Activated CD8-positive, alpha-beta T cell treated with anti-CD3 and anti-CD28 coated beads for 36 hours (primary cell): ENCODE measurements at places on chromosomes 1 and 21. TPM values are rescaled to one million over a fixed set of nuclear protein-coding genes. Genes with fewer than 3 reads are reported as not detected.
A peak's percentile ranks its signal among the peaks of the same experiment; 100 is the strongest.

DNA sequence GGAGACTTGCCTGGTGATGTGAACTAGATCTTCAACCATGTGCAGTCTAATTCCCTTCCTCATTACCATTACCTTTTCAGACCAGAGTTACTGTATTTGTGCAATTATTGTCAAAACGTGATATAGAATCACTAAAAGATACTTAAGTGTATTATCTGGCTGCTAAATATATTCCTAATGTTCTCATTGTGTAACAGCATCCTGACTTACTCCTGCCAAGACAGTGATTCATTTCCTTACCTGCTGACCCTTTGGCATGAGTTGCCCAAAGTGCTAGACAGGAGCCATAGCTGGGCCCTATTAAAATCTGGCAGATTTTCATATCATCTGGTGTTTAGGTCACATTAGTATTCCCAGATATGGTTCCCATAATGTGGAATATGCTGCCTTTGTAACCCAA is 598.3 kb upstream of the CAMK1G start:
- H3K27ac ChIP-seq: no peak overlapping the region
- DNase-seq: no peak
- H3K36me3 ChIP-seq: peaks cover 1% of the 10 kb centered on the region
- H3K27me3 ChIP-seq: peaks cover 1% of the 10 kb centered on the region
- H3K4me1 ChIP-seq: peaks cover 13% of the 10 kb centered on the region
- H3K4me3 ChIP-seq: no peak overlapping the region

GRCh38 chr1:62836856-62837540 is 53.1 kb downstream of the ATG4C start:
- DNase-seq: no peak
- H3K4me3 ChIP-seq: no peak overlapping the region
- no peak overlapping the region for H3K27ac ChIP-seq
- H3K4me1 ChIP-seq: no peaks in the 10 kb centered on the region

- H3K27ac ChIP-seq: no peak overlapping the region
- H3K4me1 ChIP-seq: peaks cover 24% of the 10 kb centered on the region
- DNase-seq: no peak
- H3K27me3 ChIP-seq: no peaks in the 10 kb centered on the region
- no peak overlapping the region for H3K4me3 ChIP-seq
- H3K36me3 ChIP-seq: peaks cover 8% of the 10 kb centered on the region
Measured at GRCh38 chr1:33337441-33337840, 16.5 kb upstream of the A3GALT2 start.

Gene KPRP
- total RNA-seq: not detected

DNA sequence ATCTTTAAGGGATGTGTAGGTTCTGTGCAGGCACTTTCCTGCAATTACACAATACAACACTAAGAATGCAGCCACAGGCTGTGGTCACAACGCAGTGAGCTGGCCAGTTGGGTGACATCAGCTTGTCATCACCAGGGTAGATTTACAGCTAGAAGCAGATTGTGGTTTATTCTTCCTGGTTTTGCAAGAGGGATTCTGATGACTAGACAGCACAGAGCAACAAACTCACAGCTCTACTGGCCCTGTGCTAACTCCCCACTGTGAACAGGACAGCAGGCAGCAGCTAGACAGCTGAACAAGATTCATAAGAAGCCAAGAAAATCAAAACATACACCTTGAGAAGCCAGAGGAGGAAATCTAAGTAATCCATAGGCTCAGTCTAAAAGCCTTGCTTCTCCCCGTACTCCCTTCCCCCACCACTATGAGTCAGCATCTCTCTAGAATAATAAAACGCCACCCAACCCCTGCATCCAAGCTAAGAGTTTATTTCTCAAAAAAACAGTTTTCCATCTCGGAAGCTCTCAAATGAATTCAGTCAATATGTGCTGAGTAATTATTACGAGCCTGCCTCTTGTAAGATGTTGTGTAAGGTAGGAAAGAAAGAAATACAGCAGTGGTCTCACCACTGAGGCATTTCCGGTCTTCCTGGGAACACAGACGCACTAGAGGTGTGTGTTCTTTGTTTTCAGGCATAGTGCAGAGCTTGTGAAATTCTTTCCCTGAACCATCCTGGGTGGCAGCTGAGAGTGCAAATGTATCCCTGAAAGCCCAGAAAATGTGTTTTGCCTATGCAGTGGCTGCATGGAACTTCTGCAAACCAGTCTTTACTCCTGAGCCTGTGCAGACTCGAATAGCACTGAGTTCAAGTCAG is 162.8 kb downstream of the NTPCR start:
- H3K27ac ChIP-seq: peak overlapping the region; percentile 67
- DNase-seq: peak; percentile 69
- H3K27me3 ChIP-seq: no peaks in the 10 kb centered on the region
- peaks cover 24% of the 10 kb centered on the region for H3K36me3 ChIP-seq
- peaks cover 12% of the 10 kb centered on the region for H3K4me1 ChIP-seq

Gene LCE2A
- not detected for total RNA-seq

- no peaks in the 10 kb centered on the region for H3K36me3 ChIP-seq
- no peak overlapping the region for H3K27ac ChIP-seq
- no peaks in the 10 kb centered on the region for H3K27me3 ChIP-seq
- no peak for DNase-seq
- H3K4me3 ChIP-seq: no peak overlapping the region
- H3K4me1 ChIP-seq: no peaks in the 10 kb centered on the region
Measured at GRCh38 chr1:80170811-80171485, 1164.4 kb upstream of the ADGRL4 start.

DNA sequence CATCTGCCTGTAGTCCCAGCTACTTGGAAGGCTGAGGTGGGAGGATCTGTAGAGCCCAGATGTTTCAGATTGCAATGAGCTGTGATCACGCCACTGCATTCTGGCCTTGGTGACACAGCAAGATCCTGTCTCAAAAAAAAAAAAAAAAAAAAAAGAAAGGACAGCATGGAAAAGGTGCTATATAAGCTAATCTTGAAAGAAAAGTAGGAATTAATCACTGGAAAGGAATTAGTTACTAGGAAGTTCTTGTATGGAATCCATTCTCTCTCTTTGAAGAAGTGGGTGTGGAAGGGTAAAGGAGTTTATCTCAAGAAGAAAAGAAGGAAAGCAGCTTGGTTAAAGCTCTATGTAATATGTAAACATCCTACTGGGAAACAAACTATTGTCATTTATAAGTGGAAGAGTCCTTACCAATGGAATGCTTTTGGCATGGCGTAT is 339.2 kb downstream of the DPYD start:
- H3K4me3 ChIP-seq: no peak overlapping the region
- peaks cover 7% of the 10 kb centered on the region for H3K36me3 ChIP-seq
- H3K4me1 ChIP-seq: no peaks in the 10 kb centered on the region
- DNase-seq: no peak
- no peaks in the 10 kb centered on the region for H3K27me3 ChIP-seq

Gene CCDC181
- total RNA-seq: not detected

Gene CYP4A11
- not detected for total RNA-seq

- H3K27ac ChIP-seq: no peak overlapping the region
- DNase-seq: no peak
- no peaks in the 10 kb centered on the region for H3K36me3 ChIP-seq
- peaks cover 4% of the 10 kb centered on the region for H3K27me3 ChIP-seq
- H3K4me1 ChIP-seq: no peaks in the 10 kb centered on the region
Measured at GRCh38 chr1:49052102-49052501, 275.4 kb upstream of the BEND5 start.

Gene MX1
- 40.0 TPM for total RNA-seq

DNA sequence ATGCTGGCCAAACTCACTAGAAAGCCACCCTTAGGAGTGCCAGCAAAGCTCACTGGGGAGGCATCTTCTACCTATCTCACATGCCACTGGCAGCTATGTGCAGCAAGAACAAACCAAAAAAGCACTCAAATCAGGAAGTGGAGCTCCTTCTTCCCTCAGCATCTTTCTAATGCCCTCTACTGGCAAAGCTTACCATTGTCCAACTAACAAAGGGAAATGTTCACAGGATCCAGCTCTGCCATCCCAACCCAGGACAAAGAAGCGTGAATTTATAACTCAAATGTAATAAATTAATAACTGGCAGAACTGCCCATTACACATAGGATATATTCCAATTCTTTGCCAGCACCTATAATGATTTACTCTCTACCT is 38.9 kb downstream of the LEPR start:
- peaks cover 23% of the 10 kb centered on the region for H3K4me1 ChIP-seq
- H3K27ac ChIP-seq: no peak overlapping the region
- no peaks in the 10 kb centered on the region for H3K27me3 ChIP-seq
- H3K4me3 ChIP-seq: no peak overlapping the region
- no peak for DNase-seq

Gene VHLL
- total RNA-seq: not detected

Gene FOXO6
- total RNA-seq: 0.68 TPM

- no peak overlapping the region for H3K27ac ChIP-seq
- H3K4me1 ChIP-seq: peaks cover 4% of the 10 kb centered on the region
- peaks cover 12% of the 10 kb centered on the region for H3K36me3 ChIP-seq
- no peak for DNase-seq
Measured at GRCh38 chr1:212125654-212126053, 90.1 kb downstream of the DTL start.

Gene OR14K1
- not detected for total RNA-seq

DNA sequence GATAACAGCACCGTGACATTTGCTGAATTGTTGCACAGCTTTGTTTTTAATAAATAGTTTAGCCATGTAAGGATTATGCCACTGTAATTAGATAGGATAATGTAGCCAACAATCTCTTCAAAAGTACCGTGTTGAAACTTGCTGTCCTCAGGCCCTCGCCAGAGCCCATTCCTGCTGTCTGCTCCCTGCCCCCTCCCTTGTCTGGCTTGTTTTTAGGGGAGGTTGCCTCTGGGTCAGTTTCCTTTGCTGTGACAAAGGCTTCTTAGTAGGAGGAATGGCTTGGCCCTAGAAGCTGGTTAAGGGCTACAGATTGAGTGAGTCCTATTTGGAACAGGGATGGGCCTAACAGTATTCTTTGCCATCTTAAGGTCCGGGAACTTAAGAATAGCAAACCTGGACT is 107.9 kb downstream of the LMO4 start:
- peaks cover 3% of the 10 kb centered on the region for H3K4me1 ChIP-seq
- H3K27ac ChIP-seq: no peak overlapping the region
- no peaks in the 10 kb centered on the region for H3K36me3 ChIP-seq
- H3K4me3 ChIP-seq: no peak overlapping the region
- no peak for DNase-seq
- H3K27me3 ChIP-seq: peaks cover 9% of the 10 kb centered on the region

Gene CASQ2
- not detected for total RNA-seq

DNA sequence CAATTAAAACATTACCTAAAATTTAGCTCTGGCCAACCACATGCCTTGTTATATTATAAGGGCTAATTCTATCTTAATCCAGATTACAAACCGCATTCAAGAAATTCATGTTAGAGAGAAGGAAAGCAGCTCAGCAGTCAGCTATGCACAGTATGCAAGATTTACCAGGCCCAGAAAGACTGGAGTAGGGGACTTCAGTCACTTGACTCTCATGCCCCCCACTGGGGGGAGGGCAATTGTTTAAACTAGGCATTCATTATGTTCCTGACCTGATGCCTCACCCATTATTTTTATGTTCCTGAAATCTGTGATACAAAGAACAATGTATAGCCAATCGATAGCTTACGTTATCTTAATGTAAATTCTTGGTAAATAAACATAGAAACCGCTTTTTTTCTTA is 96.9 kb downstream of the ZNF644 start:
- H3K4me1 ChIP-seq: peaks cover 75% of the 10 kb centered on the region
- no peak overlapping the region for H3K4me3 ChIP-seq
- H3K36me3 ChIP-seq: peaks cover 33% of the 10 kb centered on the region
- H3K27ac ChIP-seq: no peak overlapping the region
- no peak for DNase-seq
- H3K27me3 ChIP-seq: no peaks in the 10 kb centered on the region

DNA sequence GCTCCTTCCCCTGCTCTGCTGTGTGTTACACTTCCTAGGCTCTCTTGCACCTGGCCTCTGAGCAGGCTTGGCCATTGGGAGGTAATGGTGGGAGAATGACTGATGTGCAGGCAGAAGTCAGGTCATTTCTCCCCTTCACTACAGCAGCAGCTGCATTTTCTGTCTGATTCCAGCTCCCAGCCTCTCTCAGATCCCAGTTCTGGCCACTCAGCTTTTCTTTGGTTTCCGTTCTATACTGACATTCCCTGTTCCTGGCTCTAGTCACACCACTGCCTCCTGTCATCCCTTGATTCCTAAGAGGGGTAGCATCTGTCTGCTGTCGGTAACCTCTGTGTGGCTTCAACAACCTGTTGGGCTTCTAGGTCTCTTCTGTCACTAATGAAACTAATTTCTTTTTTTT is 127.7 kb upstream of the HOOK1 start:
- no peaks in the 10 kb centered on the region for H3K36me3 ChIP-seq
- no peak overlapping the region for H3K27ac ChIP-seq
- H3K4me3 ChIP-seq: no peak overlapping the region
- H3K4me1 ChIP-seq: no peaks in the 10 kb centered on the region
- no peaks in the 10 kb centered on the region for H3K27me3 ChIP-seq

GRCh38 chr21:15204970-15205286 is 140.1 kb upstream of the NRIP1 start:
- H3K36me3 ChIP-seq: no peaks in the 10 kb centered on the region
- H3K4me3 ChIP-seq: no peak overlapping the region
- H3K4me1 ChIP-seq: no peaks in the 10 kb centered on the region
- no peak overlapping the region for H3K27ac ChIP-seq
- DNase-seq: no peak

DNA sequence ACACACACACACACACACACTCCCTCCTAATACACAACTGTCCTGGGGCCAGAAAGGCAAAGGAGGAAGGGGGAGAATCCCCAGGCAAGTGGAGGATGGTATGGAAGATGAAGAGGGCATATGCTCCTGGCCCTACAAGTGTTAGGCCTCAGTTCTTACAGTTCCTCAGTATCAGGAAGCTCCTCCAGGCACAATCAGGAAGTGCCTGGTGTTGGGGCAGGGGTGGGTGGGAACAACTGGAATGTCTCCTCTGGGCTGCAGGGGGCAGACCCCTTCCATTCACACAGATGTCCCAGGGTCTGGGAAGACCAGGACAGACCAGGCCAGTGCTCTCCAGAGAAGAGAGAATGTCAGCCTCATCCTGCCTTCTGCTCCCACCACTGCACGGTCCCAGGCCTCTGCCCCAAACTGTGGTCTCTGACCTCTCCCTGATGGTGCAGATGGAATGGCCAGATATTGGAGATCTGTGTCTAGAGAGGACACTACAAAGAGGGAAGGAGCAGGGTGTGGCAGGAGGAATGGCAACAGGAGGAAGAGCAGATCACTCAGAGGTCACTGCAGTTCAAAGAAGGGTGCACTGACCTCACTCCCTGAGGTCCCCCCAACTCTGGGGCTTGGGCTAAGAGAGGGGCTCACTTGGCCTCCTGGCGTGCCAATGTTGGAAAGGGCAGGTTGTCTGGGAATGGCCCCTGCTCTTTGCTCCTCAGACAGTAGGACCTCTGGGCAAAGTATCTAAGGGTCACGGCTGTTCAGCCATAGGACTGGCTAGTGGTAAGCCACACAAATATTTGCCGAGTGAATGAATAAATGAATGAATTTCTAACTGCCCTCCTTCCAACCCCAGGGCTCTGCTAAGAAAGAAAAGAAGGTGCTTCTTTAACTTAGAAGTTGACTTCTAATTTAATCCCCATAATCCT is 2.5 kb upstream of the DENND2D start:
- H3K4me1 ChIP-seq: peaks cover 52% of the 10 kb centered on the region
- peak overlapping the region; percentile 99 for H3K4me3 ChIP-seq
- peak overlapping the region; percentile 98 for H3K27ac ChIP-seq
- DNase-seq: no peak
